ENCODE measurements at places on chromosomes 5 and 9.

DNA sequence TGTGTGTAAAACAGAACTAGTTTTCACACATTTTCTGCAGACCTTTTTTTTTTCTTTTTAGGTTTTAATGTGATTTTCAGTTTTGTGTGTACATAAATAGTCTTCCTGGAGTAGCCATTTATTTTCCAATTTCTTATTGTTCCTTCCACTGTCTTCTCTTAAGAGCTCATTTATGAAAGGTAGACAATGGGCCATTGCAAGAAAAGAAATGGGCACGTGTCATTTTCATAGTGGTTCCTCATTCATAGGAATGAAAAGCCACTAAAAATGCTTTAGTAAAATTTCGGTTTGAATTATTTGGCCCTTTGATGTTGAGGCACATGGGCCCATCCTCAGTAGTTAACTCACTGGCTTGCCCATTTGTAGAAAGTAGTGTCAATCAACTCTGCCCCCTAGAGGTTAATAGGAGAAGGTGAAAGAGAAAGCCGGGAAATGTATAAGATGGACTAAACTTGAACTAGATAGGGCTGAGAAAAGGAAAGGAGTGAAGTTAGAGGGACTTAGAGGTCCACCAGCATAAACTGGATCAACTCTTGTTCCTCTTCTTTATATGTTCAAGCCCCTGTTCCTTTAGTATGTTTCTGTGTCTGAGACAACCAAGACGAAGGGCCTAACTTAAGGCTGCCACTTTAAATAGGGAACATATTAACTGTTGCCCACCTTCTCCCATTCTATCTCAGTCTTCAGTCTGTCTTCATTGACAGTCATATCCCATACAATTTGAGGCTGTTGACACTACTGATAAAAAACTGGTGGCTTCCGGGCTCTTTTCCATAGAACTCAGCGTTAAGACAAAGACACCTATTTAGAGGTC lies 72.6 kb downstream of the SMARCA2 start:
- DNase-seq: no peak

GRCh38 chr9:126456441-126457174 lies 130.0 kb downstream of the MVB12B start:
- no peak for DNase-seq

DNA sequence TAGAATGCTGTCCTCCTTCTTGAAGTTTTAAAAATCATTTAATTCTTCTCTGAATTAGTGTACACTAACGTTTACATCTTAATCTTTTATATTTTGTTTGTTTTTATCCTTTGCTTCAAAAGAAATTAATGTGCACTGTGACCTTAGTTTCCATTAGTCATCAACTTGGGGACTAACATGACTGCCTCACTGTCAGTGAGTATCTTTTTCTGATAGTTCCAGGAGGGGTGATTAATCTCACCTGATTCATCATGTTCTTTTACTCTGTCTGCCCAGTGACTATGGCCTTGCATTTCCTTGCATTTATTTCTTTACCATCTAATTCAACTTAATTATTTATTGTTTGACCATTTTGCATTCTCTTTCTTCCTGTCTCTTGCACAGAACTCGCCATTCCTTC lies 33.4 kb upstream of the NR3C1 start:
- no peak for DNase-seq

- peak; percentile 0 for DNase-seq
Measured at GRCh38 chr9:24832307-24832706, 286.6 kb upstream of the IZUMO3 start.

DNA sequence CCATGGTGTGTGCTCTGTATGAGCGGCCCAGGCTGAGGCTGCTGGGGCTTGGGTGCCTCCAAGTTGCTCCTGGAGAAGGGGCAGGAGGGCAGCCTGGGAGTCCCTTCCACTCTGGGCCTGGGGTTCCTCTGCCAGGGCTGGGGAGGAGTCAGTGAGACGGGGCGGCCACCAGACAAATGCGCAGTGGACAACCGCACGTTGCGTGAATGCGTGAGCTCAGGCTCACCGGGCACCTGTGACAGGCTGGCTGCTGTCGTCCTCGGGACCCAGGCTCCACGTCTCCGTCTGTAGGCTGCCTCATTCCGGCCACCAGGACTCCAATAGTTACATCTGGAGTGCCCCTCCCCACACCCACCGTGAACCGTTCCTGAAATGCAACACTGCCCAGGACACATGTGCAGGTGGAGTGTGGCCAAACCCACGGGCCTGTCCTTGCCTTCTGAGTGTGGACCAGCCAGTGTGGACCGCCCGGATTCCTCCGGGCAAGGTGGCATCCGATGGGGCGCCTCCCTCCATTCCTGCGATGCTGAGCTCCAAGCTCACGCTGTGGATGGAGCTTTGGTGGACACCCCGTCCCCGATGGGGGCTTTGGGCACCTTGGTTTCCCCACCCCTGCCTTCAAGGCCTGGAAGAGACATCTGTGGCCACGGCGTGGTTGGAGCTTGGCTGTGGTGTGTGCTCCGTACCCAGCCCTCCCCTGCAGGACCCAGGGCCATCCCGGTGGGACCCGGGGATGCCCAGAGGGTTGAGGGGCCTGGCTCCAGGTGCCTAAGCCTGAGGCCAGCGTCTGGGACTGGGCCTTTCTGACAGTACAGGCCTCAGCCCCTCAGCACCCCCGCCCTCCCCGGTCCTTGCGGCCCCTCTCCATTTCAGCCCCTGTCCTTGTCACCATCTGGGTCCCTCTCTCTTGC lies 34.0 kb upstream of the RXRA start:
- DNase-seq: no peak

DNA sequence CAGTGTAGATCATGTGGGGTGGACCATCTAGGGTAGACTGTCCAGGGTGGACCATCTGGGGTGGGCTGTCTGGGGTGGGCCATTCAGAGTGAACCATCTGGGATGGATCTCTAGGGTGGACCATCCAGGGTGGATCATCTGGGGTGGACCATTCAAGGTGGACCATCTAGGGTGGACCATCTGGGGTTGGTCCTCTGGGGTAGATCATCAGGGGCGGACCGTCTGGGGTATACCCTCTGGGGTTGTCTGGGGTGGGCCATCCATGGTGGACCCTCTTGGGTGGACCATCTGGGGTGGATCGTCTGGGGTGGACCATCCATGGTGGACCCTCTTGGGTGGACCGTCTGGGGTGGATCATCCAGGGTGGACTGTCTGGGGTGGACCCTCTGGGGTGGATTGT lies 64.3 kb downstream of the KCNT1 start:
- DNase-seq: no peak

GRCh38 chr5:10861423-10861790 lies 100.4 kb upstream of the DAP start:
- no peak for DNase-seq

- no peak for DNase-seq
Measured at GRCh38 chr5:97087138-97087537, 55.3 kb downstream of the LIX1 start.

DNA sequence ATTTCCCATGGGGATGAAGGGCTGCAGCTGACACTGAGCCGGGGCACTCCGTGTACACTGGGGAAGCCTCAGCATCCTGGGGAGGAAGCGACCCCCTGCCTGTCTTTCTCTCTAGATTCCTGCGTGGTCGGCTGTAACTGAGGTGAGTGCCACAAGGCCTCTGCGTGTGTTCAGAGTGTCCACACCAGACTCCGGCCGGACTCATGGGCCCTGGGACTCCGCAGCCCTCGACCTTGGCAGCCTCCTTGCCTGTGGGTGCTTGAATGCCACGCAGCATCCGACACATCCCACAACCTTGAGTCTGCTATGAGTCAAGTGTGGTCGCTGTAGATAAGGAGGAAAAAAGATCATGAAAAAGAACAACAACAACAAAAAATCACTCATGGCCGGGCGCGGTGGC lies 23.4 kb downstream of the PAEP start:
- no peak for DNase-seq

GRCh38 chr9:85508616-85509015 lies 233.1 kb downstream of the AGTPBP1 start:
- no peak for DNase-seq

- no peak for DNase-seq
Measured at GRCh38 chr5:82813861-82814260, 263.3 kb downstream of the TMEM167A start.
